ENCODE measurements at places on chromosomes 5 and 9. TPM values are rescaled to one million over a fixed set of nuclear protein-coding genes. Genes with fewer than 3 reads are reported as not detected.

The GGTA1 gene
- total RNA-seq: 11.0 TPM

DNA sequence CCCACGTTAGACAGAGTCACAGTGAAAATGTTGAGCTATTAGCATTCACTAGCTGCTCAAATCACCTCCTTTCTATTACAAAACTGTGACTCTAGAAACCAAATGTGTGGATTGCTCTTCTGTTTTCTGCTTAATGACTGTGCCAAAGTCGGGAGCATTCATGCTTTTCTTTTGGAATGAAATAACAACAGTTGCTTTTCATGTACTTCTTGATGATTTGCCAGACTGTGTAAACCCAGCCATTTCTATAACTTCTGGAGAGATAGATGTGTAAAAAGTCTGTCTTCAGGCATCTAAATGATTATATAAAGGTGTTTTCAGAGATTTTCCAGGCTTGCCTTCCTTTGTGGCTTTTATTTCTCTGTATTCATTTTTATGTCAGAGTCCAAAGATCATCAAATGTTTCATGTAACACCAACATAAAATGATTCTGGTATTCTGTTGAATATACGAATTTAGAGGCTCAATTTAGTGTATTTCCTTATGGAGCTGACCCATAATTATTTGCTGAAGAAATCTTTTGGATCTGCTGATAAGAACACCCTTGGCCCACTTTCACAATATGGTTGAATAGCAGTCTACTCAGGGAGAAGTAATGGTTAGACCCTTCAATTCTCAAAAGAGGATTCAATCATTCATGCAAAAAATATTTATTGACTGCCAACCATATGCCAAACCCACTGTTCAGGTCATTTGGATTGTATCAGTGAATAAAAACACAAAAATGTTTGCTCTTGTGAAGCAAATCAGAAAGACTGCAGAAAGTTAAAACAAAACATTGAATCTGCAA, 581.2 kb downstream of the CDH18 start:
- DNase-seq: no peak
- H3K27me3 ChIP-seq: no peaks in the 10 kb centered on the region
- H3K4me3 ChIP-seq: no peak overlapping the region
- H3K36me3 ChIP-seq: no peaks in the 10 kb centered on the region
- no peak overlapping the region for H3K27ac ChIP-seq

The GHR gene
- total RNA-seq: 3.7 TPM

The NUTM2F gene
- not detected for total RNA-seq

The SCGB3A2 gene
- not detected for total RNA-seq

GRCh38 chr5:127072861-127073846, at the start of gene C5orf63:
C5orf63 (minus strand) TSS chr5:127073502; CDS start chr5:127058995, 14,507 bp downstream.
- peak within 1 kb of the TSS; percentile 5 for H3K27ac ChIP-seq
- H3K4me1 ChIP-seq: no peaks in the 10 kb centered on the region
- no peaks in the 10 kb centered on the region for H3K27me3 ChIP-seq
- DNase-seq: peak; percentile 68

The LHX6 gene
- 4.9 TPM for total RNA-seq

The PPP3R2 gene
- total RNA-seq: not detected

DNA sequence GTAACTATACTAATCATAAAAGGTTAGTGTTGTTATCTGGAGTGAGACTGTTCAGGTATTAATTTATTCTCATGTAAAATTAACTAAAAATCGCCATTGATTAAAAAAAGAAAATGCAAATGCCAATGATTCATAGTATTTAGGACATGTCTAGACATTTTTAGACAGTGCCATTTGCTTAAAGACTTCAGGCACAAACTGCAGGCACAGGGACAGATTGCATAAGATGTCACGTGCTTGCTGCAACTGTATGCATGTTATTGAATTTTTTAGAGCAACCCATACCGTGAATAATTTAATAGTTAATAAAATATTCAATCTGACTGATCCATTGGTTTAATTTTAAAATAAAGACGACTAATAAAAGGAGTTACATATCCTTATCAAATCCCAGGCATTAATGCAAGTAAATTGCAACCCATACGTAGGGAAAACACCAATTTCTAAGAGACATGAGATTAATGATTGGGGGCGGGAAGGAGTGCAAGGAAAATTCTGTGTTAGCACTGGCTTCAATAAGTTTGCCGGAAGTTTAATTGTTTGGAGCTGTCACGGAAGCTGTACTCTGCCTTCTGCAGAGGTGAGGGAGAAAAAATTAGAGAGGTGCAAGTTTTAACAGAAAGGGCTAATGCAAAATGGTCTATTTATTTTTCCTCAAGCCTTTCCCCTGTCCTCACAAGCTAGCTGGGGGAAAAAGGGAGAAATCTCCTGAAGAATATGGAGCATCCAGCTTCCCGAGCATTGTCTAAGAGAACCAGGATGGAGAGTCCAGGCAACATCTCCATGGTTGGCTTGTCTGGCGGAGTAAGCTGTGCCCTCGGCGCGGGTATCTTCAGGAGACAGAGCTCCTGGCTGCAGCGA, 2.9 kb downstream of the EDIL3 start:
- peak overlapping the region; percentile 57 for H3K4me3 ChIP-seq
- no peak overlapping the region for H3K27ac ChIP-seq
- H3K4me1 ChIP-seq: peaks cover 7% of the 10 kb centered on the region
- no peaks in the 10 kb centered on the region for H3K27me3 ChIP-seq
- H3K36me3 ChIP-seq: no peaks in the 10 kb centered on the region
- no peak for DNase-seq

The CDKN2AIPNL gene
- total RNA-seq: 19.0 TPM

DNA sequence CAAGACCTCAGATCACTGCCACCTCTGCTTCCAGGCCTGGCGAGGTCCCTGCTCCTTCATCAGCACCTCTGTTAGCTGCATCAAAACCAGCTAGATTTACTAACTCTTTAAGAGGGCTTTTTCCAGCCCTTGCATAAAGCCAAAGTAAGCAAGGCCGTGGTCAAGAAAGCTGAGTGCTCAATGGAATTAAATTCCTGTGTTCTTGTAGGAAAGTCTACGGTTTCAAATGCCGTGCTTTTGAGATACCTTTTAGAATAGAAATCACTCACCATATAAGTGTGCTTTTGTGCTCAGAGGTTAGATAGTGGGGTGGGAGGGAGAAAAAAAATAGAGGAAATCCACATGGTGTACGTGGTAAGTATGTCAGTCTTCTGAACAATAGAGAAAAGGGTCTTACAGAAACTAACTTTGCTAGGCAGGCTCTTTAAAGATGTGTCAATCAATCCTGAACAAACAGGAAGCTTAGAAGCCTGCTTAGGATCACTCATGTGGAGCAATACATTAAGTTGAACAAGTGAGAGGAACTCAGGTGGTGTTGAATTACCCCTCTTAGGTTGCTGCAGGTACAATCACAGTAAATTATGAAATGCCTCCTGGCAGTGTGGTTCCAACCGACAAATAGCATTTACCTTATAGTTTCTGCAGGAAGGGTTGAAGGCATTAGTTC, 79.7 kb downstream of the SEMA6A start:
- no peak overlapping the region for H3K27ac ChIP-seq
- H3K36me3 ChIP-seq: peaks cover 3% of the 10 kb centered on the region
- H3K4me1 ChIP-seq: peaks cover 8% of the 10 kb centered on the region
- no peak for DNase-seq
- no peak overlapping the region for H3K4me3 ChIP-seq

- peak overlapping the region; percentile 82 for H3K27ac ChIP-seq
- no peaks in the 10 kb centered on the region for H3K27me3 ChIP-seq
- peak overlapping the region; percentile 46 for H3K4me3 ChIP-seq
- H3K4me1 ChIP-seq: peaks cover 31% of the 10 kb centered on the region
Observed at GRCh38 chr5:61735995-61736394, 403.9 kb downstream of the ZSWIM6 start.

DNA sequence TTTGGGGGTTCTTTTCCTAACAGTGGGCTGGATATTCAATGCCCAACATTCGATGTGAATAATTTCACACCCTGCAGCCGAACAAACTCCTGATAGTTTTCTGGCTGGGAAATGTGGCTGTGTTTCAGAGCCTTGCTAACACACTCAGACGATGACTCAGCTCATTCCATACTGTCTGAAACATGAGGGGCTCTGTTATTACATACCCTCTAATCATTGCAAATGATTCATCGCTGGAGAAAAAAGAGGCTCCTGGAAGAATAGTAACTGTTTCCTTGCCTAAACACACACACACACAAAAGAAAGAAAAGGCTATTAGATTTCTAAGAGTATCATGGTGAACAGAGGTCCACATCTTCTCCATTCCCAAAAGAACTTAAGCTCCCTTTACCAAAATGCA, 75.8 kb downstream of the OXCT1 start:
- DNase-seq: peak; percentile 24
- peaks cover 2% of the 10 kb centered on the region for H3K4me1 ChIP-seq
- H3K36me3 ChIP-seq: no peaks in the 10 kb centered on the region
- no peak overlapping the region for H3K27ac ChIP-seq

The CARD9 gene
- 7.0 TPM for total RNA-seq

DNA sequence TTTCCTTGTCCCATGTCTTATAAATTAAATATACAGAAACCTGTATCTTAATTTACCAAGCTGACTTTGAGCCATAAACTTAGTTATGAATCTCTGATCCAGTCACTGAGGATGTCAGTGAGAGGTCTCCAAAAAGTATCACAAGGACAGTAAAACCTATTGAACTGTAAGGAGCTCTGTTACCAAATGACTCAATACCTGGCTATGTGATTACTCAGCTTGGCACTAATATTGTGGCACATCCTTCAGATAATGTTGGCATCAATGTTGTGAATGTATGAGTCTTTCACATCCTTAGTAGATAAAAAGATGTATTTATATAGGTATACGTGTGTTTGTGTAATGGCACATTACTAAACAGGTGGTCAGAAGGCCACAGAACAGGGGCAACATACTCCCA, 18.0 kb upstream of the CAPSL start:
- H3K4me3 ChIP-seq: no peak overlapping the region
- H3K4me1 ChIP-seq: no peaks in the 10 kb centered on the region
- H3K27me3 ChIP-seq: no peaks in the 10 kb centered on the region
- no peak overlapping the region for H3K27ac ChIP-seq

- H3K36me3 ChIP-seq: no peaks in the 10 kb centered on the region
- DNase-seq: no peak
- no peaks in the 10 kb centered on the region for H3K4me1 ChIP-seq
- no peaks in the 10 kb centered on the region for H3K27me3 ChIP-seq
Observed at GRCh38 chr5:96919754-96920197, 16.1 kb upstream of the LNPEP start.

DNA sequence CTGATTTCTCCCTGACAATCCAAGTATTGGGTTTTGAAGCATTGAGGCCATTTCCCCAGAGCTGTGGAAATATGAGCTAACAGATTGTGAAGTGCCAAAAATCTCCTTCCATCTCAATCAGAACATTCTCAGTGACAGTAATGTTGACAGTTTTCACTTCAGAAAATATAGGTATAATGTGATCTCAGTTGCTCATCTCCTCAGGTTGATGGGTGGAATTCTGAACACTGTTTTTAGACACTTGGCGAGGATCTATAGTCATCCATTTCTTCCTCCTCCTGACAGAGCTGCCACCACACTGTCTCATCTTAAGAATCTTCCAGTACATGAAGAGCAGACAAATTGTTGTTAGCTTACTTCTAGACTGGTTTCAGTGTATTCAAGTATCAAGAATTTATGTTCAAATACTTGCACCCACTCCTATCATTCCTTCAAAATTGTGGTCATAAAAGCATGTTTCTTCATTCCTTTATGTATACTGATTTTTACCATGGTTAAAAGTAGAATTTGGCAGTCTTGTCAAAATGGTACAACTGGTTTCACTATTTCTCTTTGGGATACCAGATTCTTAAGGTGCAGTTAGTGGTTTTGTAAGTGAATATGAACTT, 199.7 kb upstream of the TLE4 start:
- H3K4me3 ChIP-seq: no peak overlapping the region
- no peaks in the 10 kb centered on the region for H3K27me3 ChIP-seq
- no peaks in the 10 kb centered on the region for H3K36me3 ChIP-seq
- no peak for DNase-seq

DNA sequence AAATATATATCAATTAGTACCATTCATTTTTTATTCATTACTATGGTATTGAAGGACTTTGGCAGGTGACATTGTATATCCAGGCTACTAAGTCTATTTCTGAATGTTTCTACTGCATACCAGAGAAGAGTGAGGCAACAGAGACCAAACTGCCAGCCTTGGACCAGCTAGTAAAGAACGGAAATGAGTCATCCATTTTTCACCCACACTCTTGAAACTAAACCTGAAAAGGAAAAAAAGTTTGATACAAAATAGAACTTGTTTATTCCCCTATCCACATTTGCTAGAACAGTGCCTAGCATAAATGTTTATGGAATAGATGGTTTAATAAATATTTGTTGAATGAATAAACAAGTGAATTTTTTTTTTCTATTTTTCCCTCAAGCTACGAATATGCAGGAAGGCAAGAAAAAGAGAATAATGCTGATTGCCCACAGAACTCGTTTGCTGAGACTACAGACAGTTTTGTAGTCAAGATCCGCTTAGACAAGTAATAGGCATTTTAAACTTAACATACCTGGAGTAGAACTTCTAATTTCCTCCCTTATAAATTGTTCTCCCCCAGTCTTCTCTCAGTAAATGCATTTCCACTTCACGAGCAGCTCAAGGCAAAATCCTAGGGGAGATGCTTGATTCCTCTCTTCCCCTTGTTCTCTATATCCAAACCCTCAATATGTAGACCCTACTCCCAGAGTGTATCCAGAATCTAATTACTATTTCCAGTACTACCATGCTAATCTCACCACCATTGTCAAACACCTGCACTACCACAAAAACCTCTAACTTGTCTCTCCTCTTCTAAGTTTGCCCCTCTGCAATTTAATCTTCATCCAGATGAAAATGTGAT, 146.2 kb upstream of the RASA1 start:
- H3K27me3 ChIP-seq: no peaks in the 10 kb centered on the region
- no peak overlapping the region for H3K27ac ChIP-seq

GRCh38 chr5:82863266-82863665, 213.9 kb downstream of the TMEM167A start:
- H3K27me3 ChIP-seq: no peaks in the 10 kb centered on the region
- DNase-seq: no peak
- no peaks in the 10 kb centered on the region for H3K4me1 ChIP-seq

GRCh38 chr5:93163010-93163663, 417.9 kb downstream of the NR2F1-AS1 start:
- H3K27me3 ChIP-seq: no peaks in the 10 kb centered on the region
- H3K36me3 ChIP-seq: no peaks in the 10 kb centered on the region
- peak; percentile 29 for DNase-seq
- peaks cover 5% of the 10 kb centered on the region for H3K4me1 ChIP-seq
- no peak overlapping the region for H3K4me3 ChIP-seq
- H3K27ac ChIP-seq: no peak overlapping the region

The ITK gene
- 14.0 TPM for total RNA-seq

- H3K27me3 ChIP-seq: no peaks in the 10 kb centered on the region
- no peak overlapping the region for H3K4me3 ChIP-seq
- DNase-seq: no peak
- H3K27ac ChIP-seq: no peak overlapping the region
Observed at GRCh38 chr5:17340379-17340778, 122.9 kb downstream of the BASP1 start.

DNA sequence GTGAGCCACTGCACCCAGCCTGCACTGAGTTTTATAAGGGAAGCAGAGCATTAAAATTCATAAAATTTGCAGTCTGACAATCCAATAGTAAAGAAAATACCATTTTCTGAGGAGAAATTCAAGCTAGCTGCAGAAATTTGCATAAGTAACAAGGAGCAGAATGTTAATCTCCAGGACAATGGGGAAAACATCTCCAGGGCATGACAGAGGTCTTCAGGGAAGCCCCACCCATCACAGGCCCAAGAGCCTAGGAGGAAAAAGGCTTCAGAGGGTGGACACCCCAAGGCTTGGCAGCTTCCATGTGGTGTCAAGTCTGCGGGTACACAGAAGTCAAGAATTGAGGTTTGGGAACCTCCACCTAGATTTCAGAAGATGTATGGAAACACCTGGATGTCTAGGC, 37.6 kb upstream of the MELK start:
- no peak overlapping the region for H3K4me3 ChIP-seq
- no peak for DNase-seq
- H3K27me3 ChIP-seq: no peaks in the 10 kb centered on the region
- H3K27ac ChIP-seq: no peak overlapping the region
- no peaks in the 10 kb centered on the region for H3K4me1 ChIP-seq

Data from kidney (tissue), 22 donors.